ENCODE measurements at places on chromosomes 7 and 10.

DNA sequence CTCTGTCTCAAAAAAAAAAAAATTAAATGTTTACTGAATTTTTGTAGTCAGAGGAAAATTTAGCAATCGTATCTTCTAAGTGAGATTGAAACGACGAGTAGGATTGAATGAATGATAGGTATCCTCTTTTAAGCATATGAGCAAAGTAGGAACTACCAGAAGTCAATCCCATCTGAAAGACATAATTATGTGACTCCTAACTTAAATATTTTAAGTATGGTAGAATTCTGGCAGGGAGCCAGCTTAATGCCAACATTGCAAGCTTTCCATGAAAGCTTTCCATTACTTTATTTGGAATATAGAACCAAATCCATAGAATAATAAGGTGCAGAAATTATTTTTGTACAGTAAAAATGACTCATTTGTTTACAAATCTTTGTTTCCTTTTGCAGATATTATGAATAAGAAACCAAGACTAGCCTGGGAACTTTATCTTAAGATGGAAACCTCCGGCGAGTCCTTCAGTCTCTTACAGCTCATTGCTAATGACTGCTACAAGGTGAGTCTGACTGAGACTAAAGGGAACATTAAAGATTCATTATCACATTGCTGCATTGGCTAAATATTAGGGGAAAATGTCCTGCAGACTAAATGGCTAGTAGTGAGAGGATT lies 50.2 kb upstream of the UBN2 start:
- DNase-seq = no peak

DNA sequence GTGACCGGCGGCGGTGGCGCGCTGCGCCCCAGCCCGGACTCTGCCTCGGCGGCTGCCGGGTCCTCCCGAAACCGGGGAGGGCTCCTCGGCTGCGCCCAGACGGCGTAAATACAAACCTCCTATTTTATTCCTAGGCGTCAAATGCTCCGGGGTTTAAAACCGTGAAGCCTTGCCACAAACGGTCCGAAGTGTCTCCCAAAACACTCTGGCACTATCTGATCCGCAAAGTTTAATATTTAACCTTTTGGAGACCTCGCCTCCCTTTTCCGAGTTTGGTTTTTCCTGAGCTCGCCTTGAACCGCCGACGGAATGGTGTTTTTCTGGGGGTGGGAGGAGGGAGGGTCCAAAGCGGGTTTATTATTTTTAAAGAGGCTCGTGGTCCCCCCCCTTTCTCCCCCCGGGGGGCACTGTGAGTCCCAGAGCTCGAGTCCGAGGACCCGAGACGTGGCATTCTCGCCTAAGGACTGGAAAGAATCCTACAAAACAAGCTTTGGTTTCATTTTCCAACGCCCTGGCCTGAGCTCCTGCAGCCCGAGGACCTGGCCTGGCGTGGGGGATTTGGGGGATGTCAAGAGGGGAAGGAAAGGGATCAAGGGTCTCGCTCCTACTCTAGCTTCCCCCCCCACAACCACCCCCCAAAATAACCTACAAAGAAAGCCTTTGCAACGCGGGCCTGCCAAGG lies 1.8 kb downstream of the TNRC18 start:
- peak; percentile 51 for DNase-seq

- DNase-seq = no peak
These were observed 39.9 kb upstream of the EBF3 start for GRCh38 chr10:130003787-130004613.

DNA sequence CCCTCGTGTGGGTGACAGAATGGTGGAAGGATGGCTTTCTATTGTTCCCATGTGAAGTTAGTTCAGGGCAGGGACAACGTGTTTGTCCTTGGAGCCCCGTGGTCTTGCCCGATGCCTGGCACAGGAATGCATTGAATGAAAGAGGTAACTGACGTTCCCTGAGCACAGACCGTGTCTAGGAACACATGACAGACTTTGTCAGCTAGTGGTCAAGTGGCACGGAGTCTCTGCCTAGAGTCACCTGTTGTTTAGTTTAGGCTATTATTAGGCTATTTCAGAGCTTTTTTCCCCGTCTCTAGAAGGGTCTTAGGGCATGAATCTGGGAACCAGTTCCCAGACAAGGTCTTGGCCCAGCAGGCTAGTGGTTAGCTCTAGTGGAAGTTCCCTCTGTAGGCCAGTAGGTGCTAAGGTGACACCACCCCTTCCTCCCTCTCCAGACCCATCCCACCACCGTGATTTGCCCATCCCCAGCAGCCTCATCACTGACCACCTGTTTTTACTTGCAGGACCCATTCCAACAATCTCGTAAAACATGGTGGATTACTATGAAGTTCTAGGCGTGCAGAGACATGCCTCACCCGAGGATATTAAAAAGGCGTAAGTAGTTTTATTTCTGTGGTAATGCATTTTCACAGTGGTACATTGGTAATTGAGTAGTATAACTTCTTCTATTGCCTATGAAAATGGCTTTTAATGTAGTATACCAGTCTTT lies 21.4 kb downstream of the DNAJB6 start:
- no peak for DNase-seq

DNA sequence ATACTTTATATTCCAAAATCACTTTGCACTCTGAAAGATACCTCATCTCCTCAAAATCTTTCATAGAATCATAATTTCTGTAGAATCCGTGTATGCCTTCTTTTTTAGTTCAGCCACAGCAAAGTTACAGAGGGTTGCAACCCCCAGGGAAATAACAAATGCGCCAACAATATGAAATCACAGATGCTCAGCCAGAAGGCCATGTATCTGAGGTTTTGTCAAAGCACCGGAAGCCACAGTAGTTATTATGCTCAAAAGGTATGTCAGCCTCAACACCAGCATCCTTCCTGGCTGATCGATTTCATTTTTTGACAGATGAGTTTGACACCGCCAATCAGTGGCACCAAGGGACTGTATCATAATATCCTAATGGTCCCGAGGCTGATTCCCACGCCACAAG lies 204.1 kb downstream of the KCNMA1 start:
- DNase-seq = no peak

GRCh38 chr10:70652761-70653657 lies 19.3 kb upstream of the ADAMTS14 start:
- DNase-seq = no peak

GRCh38 chr10:32259551-32259950 lies 87.4 kb downstream of the EPC1 start:
- no peak for DNase-seq

DNA sequence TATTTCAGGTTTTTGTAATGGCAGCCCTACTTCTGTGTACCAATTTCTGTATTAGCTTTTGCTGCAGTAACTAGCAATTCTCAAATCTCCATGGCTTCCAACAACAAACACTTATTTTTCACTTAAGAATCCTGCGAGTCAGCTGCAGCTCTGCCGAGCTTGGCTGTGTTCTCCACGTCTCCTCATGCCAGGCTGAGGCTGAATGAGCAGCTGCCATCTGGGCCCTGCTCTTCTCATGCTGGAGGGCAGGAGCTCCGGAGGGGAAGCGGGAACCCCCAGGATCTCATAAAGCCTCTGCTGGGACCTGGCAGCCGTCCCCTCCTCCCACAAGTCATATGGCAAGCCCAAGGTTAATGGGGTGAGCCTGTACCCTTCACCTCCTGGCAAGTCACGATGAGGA lies 591.1 kb downstream of the SDK1 start:
- no peak for DNase-seq

DNA sequence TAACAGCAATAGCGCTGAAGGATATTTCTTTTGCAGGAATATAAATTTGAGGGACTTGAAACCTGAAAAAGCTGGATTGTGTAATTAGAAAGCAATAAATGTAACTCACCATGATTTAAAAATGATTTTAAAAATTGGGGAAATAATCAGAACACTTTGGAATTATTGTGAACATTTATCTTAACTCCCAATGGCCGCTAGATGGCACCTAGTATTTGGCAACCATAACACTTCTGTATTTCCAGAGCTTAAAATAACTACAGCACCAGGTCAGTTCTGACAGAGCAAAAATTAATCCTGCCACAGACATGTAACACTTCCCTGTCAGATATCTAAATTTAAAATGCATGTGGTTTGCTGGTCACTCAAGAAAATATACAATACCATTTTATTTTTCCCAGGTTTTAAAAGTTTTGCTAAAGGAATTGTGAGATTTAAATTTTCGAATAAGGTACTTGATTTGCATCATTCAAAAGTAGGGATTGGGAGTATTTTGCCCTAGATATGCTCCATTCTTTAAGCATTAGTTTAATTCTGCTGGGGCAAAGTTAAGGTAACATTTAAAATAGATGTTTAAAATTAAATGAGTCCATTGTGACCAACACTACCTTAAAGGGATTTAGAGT lies 144.5 kb downstream of the PPP1R3A start:
- DNase-seq = peak; percentile 13

- DNase-seq = peak; percentile 31
These were observed 3.0 kb downstream of the NUP42 start for GRCh38 chr7:23184709-23185359.

DNA sequence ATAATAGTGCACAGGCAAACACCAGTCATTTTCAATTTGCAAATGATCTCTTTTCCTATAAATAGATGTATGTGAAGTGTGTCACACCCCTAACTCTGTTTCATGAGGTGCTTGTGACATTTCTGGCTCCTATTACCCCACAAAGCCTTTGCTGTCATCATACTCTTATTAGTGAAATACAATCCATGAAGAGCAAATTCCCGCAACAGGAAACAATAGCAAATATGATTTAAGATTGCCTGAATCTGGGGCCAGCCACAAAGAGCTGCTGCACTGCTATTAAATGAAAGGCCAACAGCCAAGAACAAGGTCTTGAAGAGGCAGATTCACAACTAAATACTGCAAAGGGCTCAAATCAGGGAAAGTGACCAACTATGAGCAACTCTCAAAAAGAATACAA lies 96.3 kb upstream of the CAV2 start:
- DNase-seq = no peak

GRCh38 chr7:101868191-101868950 lies 50.9 kb downstream of the CUX1 start:
- DNase-seq = no peak

DNA sequence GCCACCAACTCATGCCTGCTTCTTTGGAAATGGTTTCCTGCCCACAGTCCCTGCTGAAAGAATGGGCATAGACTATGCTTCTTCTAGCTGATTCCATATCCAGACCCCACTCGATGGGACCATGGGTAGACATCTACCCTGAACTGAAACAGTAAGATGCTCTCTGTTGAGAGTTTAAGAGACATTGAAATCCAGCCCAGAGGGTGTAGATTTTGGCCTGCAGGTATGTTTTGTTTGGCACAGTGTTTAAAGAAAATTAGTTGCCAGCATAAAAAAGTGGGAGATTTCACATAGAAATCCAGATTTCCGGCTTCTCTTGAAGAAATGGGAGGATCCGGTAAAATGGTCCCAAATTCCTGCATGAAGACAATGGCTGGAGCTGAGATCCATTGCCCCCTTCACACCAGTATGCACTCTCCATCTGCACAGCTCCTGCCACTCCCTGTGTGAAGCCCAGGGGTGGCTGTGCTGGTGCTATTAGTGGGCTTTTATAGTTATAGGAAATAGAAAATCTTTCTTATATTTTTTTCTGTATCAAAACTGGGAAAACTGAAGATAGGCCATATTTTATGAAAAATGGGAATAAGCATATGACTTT lies 218.1 kb downstream of the PTEN start:
- no peak for DNase-seq

- peak; percentile 14 for DNase-seq
These were observed 1.4 kb upstream of the TMEM26 start for GRCh38 chr10:61454541-61454940.

- DNase-seq = no peak
These were observed 91.7 kb downstream of the GLRX3 start for GRCh38 chr10:130227883-130228282.

- DNase-seq = no peak
These were observed 374.2 kb upstream of the SEMA3A start for GRCh38 chr7:84568781-84569180.

- DNase-seq = no peak
These were observed 107.8 kb downstream of the SRI start for GRCh38 chr7:88111954-88112471.

- peak; percentile 82 for DNase-seq
These were observed 19.1 kb downstream of the DNAJB12 start for GRCh38 chr10:72335394-72336258.

- no peak for DNase-seq
These were observed 16.1 kb upstream of the EN2 start for GRCh38 chr7:155441856-155442255.

DNA sequence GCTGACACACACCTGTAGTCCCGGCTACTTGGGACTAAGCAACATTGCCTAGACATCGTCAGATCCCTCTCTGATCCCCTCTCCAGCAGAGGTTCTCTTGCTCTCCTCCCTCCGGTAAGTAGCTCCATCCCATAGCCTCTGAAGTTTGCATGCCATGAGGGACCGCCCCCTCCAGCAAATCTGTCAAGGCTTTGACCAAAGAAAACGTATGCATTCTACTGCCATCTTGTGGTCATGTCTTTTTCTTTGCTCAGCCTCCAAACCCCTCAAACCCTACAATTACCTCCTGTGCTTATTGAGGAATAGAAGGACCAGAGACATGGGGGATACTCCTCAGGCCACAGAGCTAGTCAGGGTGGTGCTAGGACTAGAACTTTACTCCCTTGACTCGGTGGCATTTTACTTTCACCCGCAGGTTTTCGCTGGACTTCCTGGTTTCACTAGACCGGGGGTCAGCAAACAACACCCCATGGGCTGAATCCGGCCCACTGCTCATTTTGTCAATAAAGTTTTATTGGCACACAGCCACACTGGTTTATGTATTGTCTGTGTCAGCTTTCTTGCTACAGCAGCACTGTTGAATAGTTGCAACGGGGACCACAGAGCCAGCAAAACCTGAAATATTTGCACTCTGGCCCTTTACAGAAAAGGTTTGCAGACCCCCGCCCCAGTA lies 202.6 kb upstream of the FOXK1 start:
- peak; percentile 32 for DNase-seq

GRCh38 chr7:3215624-3216585 lies 85.1 kb upstream of the SDK1 start:
- DNase-seq = no peak

- no peak for DNase-seq
These were observed 101.2 kb downstream of the RPS24 start for GRCh38 chr10:78134773-78135306.

GRCh38 chr10:131496351-131497052 lies 185.0 kb upstream of the TCERG1L start:
- no peak for DNase-seq

DNA sequence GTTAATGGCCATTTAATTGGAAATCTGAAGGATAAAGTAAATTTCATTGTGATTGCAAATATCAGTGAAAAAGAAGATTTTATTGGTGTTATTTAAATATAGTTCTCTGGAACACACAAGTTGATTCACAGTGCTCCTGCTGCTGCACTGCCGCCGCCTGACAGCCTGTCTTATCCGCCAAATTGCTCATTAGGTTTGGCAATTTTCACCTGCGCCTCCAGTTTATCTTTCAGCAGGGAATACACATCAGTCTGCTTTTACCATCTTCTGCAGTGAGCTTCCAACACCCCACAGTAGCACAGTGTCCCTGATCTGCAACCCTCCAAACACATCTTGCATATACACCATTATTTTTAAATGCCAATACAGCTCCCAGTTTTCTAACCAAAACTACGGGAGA lies 308.3 kb downstream of the PARD3 start:
- DNase-seq = peak; percentile 25

DNA sequence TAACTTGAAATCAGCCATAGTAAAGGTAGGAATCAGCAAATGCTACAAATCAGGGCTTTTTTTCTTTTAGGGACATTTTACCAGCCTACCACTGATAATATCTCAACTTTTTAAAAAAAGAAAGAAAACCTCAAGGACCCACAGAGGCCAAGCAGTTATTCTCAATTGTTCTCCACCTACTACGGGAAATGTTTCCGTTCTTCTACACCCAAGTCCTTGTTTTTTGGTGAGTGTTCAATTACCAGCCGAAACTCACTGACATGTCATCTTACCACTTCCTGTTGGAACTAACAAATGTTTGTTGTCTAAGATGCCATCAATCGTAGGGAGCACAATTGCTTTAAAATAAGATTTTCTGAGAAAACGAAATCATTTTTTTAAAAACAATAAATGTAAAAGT lies 50.2 kb upstream of the CDK1 start:
- no peak for DNase-seq

All from retina (tissue), 1 donor.